ENCODE measurements at places on chromosomes 12 and 14.

GRCh38 chr12:62361048-62361447 lies 100.8 kb downstream of the USP15 start:
- no peak overlapping the region for H3K27ac ChIP-seq
- H3K4me3 ChIP-seq, result no peak overlapping the region
- H3K36me3 ChIP-seq, result no peaks in the 10 kb centered on the region
- no peaks in the 10 kb centered on the region for H3K27me3 ChIP-seq
- H3K4me1 ChIP-seq, result no peaks in the 10 kb centered on the region
- DNase-seq, result no peak

GRCh38 chr12:51086933-51087332 lies 3.5 kb upstream of the CSRNP2 start:
- no peak overlapping the region for H3K4me3 ChIP-seq
- no peak for DNase-seq
- H3K27me3 ChIP-seq, result no peaks in the 10 kb centered on the region
- peaks cover 2% of the 10 kb centered on the region for H3K36me3 ChIP-seq

DNA sequence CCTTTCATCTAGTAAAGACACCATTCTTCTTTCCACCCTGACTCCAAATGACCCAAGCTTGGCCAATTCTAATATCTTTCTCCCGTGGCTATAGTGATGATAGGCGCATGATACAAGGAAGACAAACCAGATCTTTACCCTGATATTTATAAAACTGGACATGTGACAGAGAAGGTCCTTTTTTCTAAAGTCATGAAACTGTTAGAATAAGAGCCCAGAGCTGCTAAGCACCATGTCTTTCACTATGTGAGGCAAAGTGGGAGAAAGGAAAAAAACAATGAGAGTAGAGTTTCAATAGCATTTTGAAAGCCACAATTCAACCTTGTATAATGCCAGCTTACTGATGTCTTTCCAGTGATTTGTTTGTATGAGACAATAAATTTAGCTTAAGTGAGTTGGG lies 212.4 kb downstream of the RASSF9 start:
- no peaks in the 10 kb centered on the region for H3K36me3 ChIP-seq
- H3K27ac ChIP-seq, result no peak overlapping the region
- H3K27me3 ChIP-seq, result no peaks in the 10 kb centered on the region

- DNase-seq, result no peak
- H3K27me3 ChIP-seq, result no peaks in the 10 kb centered on the region
- H3K27ac ChIP-seq, result peak overlapping the region; percentile 84
- peaks cover 59% of the 10 kb centered on the region for H3K4me1 ChIP-seq
- H3K4me3 ChIP-seq, result no peak overlapping the region
- no peaks in the 10 kb centered on the region for H3K36me3 ChIP-seq
These were observed 220.7 kb downstream of the PPM1H start for GRCh38 chr12:62714181-62714773.

DNA sequence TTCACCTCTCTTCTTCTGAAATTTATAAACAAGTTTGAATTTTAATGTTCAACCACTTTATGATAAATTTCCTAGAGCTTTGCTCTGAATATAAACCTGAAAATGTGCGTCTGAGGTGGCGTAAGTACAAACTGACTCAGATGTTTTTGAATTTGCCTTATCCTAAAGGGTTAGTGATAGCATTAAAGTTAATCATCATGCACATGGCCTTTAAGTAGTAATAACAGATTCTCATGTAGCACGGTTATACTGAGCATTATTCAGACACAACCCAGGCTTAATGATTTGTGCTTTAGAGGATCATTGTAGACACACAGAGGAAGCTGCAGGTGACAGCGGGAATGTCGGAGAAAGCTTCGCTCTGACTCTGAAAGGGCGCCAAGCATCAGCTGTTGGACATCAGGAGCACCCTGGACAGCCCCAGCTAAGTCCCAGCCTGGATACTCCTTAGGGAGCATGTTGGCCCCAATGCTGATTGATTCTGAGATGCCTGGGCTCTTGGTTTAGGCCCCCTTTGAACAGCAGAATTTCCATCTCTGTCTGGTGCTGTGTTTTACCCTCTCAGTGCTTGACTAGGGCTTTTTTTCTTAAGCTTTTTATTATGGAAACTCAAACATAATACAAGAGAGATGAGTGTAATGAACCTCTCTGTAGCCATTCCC lies 91.1 kb downstream of the PLXNC1 start:
- no peak overlapping the region for H3K27ac ChIP-seq
- no peak for DNase-seq
- no peaks in the 10 kb centered on the region for H3K4me1 ChIP-seq
- no peak overlapping the region for H3K4me3 ChIP-seq
- no peaks in the 10 kb centered on the region for H3K36me3 ChIP-seq
- H3K27me3 ChIP-seq, result peaks cover 39% of the 10 kb centered on the region

- no peak overlapping the region for H3K27ac ChIP-seq
- H3K4me1 ChIP-seq, result no peaks in the 10 kb centered on the region
- no peak for DNase-seq
- no peaks in the 10 kb centered on the region for H3K27me3 ChIP-seq
- no peak overlapping the region for H3K4me3 ChIP-seq
These were observed 197.4 kb downstream of the DUSP6 start for GRCh38 chr12:89154743-89155499.
